HuH-7.5 (cell line): ENCODE measurements at places on chromosomes 6 and 20.

GRCh38 chr6:169589293-169589692, 112.5 kb downstream of the WDR27 start:
- no peak for DNase-seq

DNA sequence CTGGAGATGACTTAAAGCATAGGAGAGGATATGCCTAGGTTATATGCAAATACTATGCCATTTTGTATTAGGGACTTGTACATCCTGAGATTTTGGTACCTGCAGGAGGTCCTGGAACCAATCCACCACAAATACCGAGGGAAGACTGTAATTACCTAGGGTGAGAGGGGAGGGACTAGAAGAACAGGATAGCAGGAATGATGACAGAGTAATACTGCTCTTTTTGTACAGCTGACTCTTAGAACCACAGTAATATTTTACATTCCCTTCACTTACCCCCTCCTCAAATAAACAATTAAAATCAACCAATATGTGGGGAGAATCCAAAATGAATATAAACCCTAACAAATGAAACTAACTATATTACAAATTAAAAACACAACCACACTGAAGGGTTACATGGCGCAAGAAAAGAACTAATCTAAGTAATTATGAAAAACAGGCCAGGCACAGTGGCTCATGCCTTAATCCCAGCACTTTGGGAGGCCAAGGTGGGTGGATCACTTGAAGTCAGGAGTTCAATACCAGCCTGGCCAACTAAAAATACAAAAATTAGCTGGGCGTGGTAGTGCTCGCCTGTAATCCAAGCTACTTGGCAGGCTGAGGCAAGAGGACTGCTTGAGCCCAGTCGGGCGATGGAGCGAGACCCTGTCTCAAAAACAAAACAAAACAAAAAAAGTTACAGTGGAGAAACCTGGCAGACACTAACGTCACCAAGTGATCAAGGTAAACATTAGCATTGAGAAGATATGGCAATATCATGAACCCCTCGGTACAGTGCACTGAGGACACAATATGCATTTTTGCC, 37.1 kb downstream of the MAP1LC3A start:
- DNase-seq: no peak

DNA sequence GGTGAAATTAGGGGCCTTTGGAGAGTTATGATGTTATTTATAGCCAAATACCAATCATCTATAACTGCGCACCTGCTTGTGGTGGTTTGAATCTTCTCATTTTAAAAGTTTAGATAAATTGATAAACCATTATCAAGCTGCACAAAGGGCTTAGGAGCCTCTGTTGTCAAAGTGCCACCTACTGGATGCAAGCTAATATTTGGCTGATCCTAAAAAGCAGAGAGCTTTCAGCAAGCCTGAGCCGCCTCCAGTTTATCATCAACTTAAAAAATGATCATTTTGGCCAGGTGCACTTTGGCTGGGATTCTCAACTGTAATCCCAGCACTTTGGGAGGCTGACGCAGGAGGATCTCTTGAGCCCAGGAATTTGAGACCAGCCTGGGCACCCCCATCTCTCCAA, 58.5 kb upstream of the ATXN1 start:
- no peak for DNase-seq

DNA sequence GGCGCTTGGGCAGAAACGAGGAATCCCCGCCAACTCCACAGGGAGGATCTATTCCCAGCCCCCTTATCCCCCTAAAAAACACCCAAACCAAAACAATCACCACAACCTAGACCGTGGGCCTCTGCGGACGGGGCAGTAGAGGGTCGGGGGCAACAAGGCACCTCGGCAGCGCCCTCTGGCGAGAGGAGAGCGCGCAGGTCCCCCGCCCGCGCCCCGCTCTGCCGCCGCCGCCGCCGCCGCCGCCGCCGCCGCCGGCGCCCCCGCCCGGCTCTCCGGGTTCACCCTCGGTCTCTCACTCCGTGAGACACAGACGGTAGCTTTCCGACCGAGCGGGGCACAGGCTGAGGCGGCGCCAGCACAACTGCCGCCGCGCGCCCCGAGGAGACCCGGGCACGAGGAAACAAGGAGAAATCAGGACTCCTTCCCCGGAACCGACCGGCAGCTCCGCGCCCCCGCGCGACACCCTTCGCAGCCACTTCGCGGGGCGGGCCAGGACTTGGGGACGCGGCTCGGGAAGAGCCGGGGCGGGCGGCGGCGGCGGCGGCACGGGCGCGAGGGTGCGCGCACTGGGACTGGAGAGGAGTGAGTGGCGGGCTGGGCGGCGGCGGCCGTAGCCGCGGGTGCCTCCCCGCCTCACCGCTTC, at the start of gene SLC35F1:
Gene SLC35F1 (plus strand): TSS at position 307 of the 643 bp plus-strand sequence.
- peak; percentile 44 for DNase-seq

DNA sequence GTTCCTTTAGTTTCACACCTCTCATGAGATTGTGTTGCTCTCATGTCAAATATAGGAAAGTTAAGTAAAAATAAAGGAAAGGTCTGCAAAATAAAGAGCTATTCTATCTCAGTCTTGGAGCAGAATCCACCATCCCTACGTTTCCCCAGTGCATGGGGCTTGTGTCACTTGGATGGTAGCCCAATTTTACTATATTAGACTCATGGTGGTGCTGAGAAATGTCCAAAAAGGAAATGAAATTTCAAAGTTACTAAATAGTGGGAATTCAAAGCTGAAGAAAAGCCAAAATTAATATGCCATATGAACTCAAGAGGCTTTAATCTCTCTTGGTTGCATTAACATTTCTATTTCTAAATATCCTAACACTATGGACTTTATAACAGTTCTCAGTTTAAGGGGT, 1283.3 kb upstream of the GJE1 start:
- DNase-seq: no peak
